ENCODE measurements at places on chromosomes 5 and 9.

- no peak for DNase-seq
These were observed 188.8 kb downstream of the MRPS30 start for GRCh38 chr5:44997506-44997905.

DNA sequence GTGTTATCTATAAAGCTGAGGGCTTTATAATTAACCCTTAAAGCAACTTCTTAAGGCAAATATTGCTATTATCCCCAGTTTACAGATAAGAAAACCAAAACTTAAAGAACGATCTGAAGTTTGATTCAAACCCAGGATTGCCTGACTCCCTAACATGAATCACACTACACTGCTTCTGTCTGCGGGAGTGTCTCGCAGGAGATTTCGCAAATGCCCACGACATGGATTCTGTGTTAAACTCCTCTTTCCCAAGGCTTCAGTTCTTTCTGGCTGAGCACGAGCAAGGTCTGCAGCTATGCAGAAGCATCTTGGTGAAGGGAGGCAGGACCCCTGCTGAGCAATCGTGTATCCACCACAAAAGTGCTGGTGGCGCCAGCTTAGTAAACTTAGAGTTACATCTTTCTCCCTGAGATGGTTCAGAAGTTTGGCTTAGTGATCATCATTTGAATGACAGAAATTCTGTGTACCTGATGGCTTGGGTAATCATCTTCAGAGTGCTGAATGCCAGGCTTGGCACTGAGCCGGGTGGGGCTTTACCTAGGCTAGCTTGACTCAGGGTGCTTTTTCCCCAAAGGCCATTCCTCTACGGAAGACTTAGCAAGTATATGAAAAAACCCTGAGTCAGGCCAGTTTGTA is 81.4 kb upstream of the PIK3R1 start:
- DNase-seq: no peak

- no peak for DNase-seq
These were observed 115.3 kb downstream of the PSD2 start for GRCh38 chr5:139910901-139911300.

GRCh38 chr9:125971050-125971449 is 223.9 kb downstream of the PBX3 start:
- no peak for DNase-seq
